ENCODE measurements at places on chromosomes 6 and 20.

DNA sequence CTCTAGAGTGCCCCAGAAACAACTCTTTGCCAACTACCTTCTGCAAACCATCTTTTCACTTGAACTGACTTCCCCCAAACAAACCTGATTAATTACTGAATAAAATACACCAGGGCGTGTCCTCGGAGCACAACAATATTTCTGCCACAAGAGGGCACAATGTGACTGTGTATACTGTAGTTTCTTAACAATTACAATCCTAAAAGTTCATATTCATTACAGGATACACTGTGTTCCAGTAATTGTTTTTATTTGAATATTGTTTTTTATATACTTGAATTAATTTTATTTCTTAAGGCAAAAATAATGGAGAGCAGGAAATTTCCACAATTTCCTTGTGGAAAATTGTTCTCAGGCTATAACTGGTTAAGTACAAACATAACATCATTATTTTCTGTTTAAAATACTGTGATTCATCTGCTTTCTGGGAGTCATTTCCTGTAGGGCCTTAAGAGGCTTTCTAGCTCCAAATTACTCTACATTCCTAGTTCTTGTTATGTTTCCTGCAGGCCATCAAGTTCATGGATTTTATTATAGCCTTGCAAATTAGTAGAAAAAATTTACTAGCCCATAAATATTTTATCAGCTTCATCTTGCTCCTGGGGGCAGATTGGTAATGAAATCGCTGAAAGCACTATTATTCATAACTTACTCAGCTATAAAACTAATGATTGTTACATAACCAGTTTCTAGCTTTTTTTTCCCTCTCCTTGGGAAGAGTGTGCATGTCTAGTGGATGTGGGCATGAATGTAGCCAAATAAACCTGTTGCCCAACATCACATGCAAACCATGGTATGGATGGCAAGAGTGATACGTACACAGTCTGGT, 51.9 kb upstream of the SLC22A16 start:
- peak; percentile 78 for DNase-seq

- no peak for DNase-seq
These were observed 30.6 kb upstream of the PHACTR2 start for GRCh38 chr6:143647191-143647590.

GRCh38 chr20:20206788-20207187, 154.5 kb downstream of the CFAP61 start:
- DNase-seq, result no peak

DNA sequence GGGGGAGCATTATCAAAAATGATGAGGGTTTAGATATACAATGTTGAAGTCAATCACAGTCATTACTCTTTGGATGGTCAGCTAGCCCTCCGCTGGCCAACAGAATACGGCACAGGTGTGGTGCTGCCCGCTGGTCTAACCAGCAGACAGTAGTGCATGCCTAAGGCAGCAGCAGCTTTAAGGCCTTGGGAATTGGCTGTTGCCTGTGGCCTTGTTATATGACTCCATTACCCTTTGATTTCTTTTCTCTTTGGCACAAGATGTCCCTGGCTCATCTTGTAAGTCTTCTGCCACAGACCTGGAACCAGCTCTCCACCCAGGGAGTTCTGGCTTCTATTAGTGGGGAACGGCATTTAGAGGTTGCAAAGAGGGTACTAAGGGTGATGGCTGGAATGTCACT, 110.2 kb downstream of the WDR27 start:
- no peak for DNase-seq

GRCh38 chr6:163380216-163380615, 34.3 kb upstream of the QKI start:
- DNase-seq, result no peak

- no peak for DNase-seq
These were observed 111.2 kb upstream of the SIM1 start for GRCh38 chr6:100575921-100576320.

DNA sequence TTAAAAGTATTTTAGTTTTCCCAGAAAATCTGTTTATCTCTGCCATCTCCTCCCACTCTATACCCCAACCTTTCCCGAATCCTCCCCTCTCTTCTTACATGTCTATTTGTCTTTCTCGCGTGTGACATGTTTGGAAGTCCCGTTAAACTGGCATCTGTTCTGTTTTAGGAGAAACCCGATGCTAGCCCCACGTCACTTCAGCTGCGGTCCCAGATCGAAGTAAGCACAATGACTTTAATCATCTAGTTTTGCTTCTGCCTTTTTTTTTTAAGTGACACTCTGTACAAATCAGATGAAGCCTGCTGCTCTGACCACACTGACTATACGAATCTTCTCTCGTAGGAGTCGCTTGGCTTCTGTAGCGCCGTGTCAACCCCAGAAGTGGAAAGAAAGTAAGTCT, 97.4 kb downstream of the SASH1 start:
- no peak for DNase-seq

GRCh38 chr6:127997496-127998164, 96.8 kb upstream of the THEMIS start:
- peak; percentile 10 for DNase-seq

DNA sequence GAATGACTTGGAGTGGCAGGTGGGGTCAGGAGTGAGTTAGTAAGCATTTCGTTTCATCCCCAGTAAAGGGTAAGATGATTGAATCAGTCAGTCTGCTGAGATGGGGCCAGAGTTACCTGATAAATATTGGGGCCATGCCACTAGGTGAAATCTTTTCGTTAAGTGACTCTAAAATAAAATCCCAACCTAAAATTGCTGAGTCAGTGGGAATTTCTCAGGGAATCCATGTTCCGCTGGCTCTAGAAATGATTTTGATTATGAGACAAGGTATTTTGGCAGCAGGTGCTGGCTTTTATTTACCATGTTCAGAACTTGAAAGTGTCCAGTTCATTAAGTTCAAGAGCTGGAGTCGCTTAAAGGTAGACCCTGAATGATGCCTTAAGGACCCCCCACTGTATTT, 125.4 kb downstream of the GMPR start:
- DNase-seq, result no peak

DNA sequence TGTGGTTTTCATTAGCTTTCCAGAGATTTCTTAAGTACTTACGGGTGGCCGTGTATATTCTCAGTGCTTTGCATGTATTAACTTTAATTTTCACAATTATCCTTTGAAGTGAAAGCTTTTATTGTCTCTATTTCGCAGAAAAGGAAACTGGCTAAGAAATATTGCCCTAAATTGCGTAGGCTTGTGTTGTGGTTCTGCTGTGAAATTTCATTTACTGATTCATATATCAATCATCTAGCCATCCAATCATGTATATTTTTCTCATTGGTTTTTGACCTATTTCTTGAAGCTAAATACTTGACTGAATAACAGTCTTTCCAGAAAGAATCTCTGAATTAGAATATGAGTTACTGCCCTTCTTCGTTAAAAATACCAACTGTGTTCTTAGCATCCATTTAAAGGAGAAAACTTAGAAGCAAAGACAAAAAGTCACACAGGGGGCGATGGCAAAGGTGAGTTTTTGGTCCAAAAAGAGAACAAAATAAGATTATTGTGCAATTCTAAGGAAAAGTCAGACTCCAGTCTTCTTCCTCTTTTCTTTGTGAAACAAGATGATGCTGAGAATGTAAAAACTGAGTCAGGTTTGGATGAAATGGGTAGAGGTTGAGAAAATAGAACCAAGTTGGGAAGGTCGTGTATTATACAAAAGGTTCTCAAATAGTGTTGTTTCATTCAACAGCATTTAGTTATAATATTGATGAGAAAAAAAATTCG, 1.4 kb downstream of the CYB5R4 start:
- no peak for DNase-seq

DNA sequence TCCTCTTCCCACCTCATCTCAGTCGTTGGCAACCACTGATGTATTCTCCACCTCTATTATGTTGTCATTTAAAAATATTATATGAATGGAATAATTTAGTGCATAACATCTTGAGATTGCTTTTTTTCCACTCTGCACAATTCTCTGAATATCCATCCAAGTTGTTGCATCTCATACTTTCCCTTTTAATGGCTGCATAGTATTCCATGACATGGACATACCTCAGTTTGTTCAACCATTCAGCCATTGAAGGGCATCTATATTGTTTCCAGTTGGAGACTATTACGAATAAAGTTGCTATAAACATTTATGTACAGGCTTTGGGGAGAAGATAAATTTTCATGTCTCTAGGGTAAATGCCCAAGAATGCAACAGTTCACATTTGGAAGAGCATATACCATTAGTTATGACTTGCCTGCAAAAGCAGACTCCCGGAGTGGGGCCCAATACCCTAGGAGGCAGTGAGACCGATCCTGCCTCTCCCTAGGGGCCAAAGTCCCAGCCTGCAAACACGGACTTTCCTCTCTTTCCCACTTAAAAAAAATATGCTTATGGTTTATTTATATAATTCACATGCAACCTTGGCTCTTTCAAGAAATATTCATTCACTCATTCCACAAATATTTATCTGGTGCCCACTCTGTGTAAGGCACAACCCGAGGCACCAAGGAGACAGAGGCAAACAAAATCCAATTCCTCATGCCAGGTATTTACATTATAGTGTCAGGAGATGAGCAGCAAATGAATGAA, 227.0 kb upstream of the PMEPA1 start:
- DNase-seq, result no peak
